Ascending aorta (tissue), 2 donors: ENCODE measurements at places on chromosomes 3 and 15. TPM values are rescaled to one million over a fixed set of nuclear protein-coding genes. Genes with fewer than 3 reads are reported as not detected.

- DNase-seq, result no peak
Measured at GRCh38 chr3:184873141-184873540, 61.2 kb downstream of the VPS8 start.

- DNase-seq, result no peak
Measured at GRCh38 chr3:54356261-54357045, 234.1 kb downstream of the CACNA2D3 start.

GRCh38 chr3:4882548-4882947 lies 96.7 kb upstream of the BHLHE40 start:
- no peak for DNase-seq

GRCh38 chr15:53197426-53197839 lies 407.3 kb upstream of the ONECUT1 start:
- DNase-seq, result peak; percentile 65

DNA sequence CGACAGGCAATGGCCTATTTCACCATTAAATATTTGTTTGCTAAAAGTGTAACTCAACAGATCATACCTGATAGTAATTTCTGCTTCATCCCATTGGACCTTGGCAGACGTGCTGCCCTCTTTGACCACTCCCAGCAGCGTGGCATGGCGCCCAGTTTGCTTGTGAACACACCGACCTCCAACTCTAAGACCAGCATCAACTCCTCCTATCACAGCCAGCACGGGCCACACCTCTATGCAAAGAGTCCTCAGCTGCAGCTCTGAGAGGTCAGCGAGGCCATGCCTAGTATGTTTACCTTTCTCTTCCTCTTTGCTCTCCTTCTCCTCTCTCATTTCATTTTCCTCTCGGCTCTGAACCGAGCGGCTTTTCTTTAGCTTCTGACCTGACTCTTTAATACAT lies 80.6 kb downstream of the FBXL22 start:
- DNase-seq, result no peak

GRCh38 chr3:176988795-176989194 lies 208.5 kb downstream of the TBL1XR1 start:
- no peak for DNase-seq

- DNase-seq, result no peak
Measured at GRCh38 chr15:56767315-56767714, 34.0 kb upstream of the ZNF280D start.

GRCh38 chr3:30618526-30618925 lies 12.1 kb downstream of the TGFBR2 start:
- no peak for DNase-seq

- no peak for DNase-seq
Measured at GRCh38 chr3:10505050-10505790, at the start of gene ATP2B2. Gene ATP2B2, minus strand, starts transcription at chr3:10505586. Its CDS starts 56,043 bp downstream, at chr3:10449543.

DNA sequence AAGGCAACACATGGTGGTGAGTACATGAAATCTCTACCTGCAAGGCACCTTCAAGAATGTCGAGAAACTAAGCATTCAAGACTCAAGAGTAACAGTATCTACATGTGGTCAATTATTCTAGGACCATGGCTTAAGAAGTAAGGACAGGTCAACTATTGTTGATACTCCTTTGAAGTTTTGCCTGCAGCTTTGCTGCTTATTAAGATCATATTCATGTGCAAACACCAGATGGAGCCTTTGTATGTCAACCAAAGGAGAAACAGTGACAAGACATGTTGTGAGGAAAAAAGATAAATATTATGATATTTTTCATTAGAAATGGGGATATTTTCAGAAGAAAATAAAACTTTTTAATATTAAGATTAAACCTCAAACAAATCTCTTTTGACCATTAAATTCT lies 52.3 kb upstream of the FGF7 start:
- DNase-seq, result no peak

DNA sequence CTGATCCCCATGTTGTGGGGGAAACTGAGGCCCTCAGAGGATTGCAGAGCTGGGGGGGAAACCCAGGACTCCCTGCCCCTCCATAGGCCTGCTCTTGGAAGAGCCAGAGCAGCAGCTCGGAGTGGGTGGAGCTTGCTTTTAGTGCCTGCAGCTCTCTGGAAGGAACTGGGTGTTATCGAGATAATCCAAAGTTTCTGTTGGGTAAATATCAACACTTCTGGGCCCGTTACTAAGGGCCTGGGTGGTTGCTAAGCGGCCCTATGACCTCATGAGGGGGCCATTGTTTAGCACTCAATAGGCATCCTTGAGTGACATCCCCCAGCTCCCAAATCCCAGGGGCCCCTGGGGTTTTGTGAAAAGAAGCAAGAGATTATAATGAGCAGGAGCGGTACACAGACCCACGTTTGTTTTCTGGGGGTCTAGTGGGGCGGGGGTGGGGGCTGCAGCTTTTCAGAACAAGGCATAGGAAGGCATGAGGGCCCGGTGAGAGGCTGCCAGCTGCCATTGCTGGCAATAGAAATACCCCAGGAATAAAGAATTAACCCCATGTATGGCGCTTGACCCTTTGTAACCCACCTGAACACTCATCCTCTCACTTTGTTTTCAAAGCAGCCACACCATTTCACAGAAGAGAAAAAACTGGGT lies 48.3 kb upstream of the ATP2B2 start:
- peak; percentile 40 for DNase-seq

GRCh38 chr15:90212221-90213098 lies 11.3 kb downstream of the SEMA4B start:
- DNase-seq, result no peak

DNA sequence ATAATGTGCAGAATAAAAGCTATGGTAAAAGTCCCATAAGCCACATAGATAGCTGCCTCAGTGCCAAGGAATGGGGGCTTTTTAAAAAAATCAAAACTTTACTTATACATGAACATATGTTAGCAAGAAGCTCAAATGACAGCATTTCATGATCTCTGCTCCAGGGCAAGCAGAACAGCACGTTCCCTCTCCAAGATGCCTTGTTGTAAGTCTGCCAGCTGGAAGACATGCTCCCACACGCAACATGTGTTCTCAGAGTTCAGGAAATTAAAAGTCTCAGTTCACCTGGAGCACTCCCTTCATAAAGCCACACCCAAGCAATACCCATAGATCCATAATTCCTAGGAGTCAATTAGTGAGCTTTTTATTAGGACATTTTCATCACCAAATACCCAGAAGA lies 52.2 kb downstream of the ABI3BP start:
- no peak for DNase-seq

- no peak for DNase-seq
Measured at GRCh38 chr15:72835294-72835890, 51.8 kb upstream of the ADPGK start.

GRCh38 chr3:158520433-158520832 lies 50.6 kb upstream of the MLF1 start:
- no peak for DNase-seq

Gene DUOXA2
- total RNA-seq, result 0.32 TPM

Gene ZNF660
- 0.43 TPM for total RNA-seq

Gene SAXO2
- not detected for total RNA-seq

Gene FSTL1
- 790 TPM for total RNA-seq

Gene GPR160
- 7.3 TPM for total RNA-seq

Gene SLC28A2
- total RNA-seq, result not detected

Gene FETUB
- total RNA-seq, result not detected

Gene PSMA4
- 94.7 TPM for total RNA-seq

Gene SLC24A5
- total RNA-seq, result not detected

Gene PLOD2
- 41.3 TPM for total RNA-seq

Gene DVL3
- total RNA-seq, result 36.6 TPM
